H7 (cell line): ENCODE measurements at places on chromosomes 5 and 9.

- DNase-seq: no peak
These were observed 168.6 kb downstream of the MACROH2A1 start for GRCh38 chr5:135230251-135230925.

DNA sequence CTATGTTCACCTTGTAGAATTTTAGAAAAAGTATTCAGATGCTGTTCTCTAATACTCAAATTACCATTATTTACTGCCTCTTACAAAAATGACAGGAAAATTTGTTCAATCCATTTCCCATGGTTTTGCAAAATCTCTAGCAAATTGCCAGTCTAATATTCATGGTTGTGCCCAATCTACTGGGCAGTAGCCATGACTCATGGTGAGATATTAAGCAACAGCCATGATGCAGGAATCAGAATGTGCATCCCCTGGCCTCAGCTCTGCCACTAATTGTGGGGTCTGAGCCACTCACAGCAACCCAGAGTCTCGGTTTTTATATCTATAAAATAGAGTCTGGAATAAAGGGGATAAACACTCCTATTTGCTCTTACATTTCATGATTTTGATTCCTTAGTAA is 353.6 kb downstream of the DEPDC1B start:
- DNase-seq: no peak

GRCh38 chr5:102663749-102664530 is 91.2 kb upstream of the PAM start:
- no peak for DNase-seq

GRCh38 chr9:100228352-100228869 is 124.3 kb downstream of the TEX10 start:
- DNase-seq: no peak

GRCh38 chr9:131441441-131441840 is 47.6 kb downstream of the PRRC2B start:
- no peak for DNase-seq

DNA sequence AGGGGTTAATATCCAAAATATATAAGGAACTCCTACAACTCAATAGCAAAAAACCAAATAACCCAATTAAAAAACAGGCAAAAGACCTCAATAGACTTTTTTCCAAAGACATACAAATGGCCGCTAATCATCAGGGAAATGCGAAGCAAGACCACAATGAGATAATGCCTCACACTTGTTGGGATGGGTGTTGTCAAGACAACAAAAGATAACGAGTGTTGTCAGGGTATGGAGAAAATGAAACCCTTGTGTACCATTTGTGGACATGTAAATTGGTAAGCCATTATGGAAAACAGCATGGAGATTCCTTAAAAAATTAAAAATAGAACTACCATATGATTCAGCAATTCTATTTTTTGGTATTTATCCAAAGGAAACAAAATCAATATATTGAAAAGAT is 620.2 kb downstream of the ACTL7B start:
- no peak for DNase-seq

GRCh38 chr5:37662362-37662761 is 177.5 kb downstream of the GDNF start:
- no peak for DNase-seq

GRCh38 chr5:78797936-78798672 is 149.5 kb upstream of the LHFPL2 start:
- DNase-seq: no peak

- DNase-seq: no peak
These were observed 43.7 kb upstream of the TRPC7 start for GRCh38 chr5:136409000-136409399.

GRCh38 chr9:87713988-87714330 is 12.0 kb upstream of the CTSL start:
- DNase-seq: no peak

DNA sequence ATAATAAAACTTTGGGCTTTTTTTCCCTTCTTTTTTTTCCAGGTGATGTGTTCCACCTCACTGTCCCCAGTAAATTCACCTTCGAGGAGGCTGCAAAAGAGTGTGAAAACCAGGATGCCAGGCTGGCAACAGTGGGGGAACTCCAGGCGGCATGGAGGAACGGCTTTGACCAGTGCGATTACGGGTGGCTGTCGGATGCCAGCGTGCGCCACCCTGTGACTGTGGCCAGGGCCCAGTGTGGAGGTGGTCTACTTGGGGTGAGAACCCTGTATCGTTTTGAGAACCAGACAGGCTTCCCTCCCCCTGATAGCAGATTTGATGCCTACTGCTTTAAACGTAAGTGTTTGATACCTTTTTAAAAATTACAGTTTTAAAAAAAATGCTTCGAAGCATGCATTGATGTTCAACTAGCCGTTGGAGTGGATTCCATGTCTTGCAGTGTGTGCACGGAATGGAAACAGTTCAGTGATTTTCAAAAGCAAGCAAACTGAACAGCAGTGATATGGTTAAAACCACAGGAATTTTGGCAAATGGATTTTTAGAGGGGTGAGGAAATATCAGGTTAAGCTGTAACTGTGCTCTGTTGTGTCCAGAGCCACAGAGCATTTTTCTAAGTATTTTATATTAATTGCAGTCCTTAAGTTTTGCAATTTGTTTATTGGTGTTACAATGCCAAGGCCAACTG is 40.7 kb downstream of the VCAN start:
- no peak for DNase-seq

DNA sequence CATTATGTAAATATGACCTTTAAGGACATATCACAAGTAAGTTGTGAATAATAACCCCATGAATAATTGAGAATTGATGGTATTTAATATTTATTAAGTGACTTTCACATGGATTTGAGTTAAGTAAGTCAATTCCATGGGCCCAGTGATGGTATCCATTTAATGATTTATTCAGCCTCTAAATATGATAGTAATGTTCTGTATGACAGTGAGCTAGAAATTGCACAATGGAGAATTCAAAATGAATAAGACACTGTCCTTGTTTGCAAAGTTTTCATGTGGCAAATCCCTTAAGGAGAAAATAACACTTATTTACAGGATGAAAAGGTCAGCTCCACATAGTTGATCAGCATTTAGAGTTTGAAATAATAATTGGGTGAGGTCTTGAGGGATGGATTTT is 160.7 kb downstream of the PDE4D start:
- no peak for DNase-seq

GRCh38 chr5:56183506-56183905 is 49.6 kb downstream of the ANKRD55 start:
- DNase-seq: no peak

GRCh38 chr9:120016231-120016630 is 563.7 kb downstream of the CDK5RAP2 start:
- no peak for DNase-seq
